Activated CD8-positive, alpha-beta T cell treated with anti-CD3 and anti-CD28 coated beads, Interleukin-2, amount 10 ng/mL, durations not matched to agents 7 days and 5 days (primary cell): ENCODE measurements at places on chromosomes 6 and 20. TPM values are rescaled to one million over a fixed set of nuclear protein-coding genes. Genes with fewer than 3 reads are reported as not detected.
A peak's percentile ranks its signal among the peaks of the same experiment; 100 is the strongest.

- H3K36me3 ChIP-seq, result no peaks in the 10 kb centered on the region
- no peak overlapping the region for H3K4me3 ChIP-seq
- H3K27me3 ChIP-seq, result no peaks in the 10 kb centered on the region
- DNase-seq, result no peak
Observed at GRCh38 chr6:123127807-123128206, 131.8 kb downstream of the CLVS2 start.

DNA sequence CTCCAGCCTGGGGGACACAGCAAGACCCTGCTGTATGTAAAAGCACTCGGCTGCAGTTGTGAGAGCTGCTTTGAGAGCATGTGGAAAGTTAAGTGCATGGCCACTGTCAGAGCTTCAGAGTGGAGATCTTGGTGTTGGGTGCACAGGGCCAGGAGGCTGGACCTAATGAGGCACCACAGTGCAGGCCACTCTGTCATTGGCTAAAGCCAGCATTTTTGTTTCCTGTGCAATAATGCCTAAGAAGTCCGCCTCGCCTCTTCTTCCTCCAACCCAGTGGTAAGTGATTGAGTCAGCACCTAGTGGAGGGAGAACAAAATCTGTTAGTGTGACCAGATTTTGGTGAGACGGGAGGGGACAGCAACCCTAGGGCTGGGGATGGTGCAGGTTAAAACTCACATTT lies 60.6 kb downstream of the SSR1 start:
- no peak overlapping the region for H3K27ac ChIP-seq
- no peaks in the 10 kb centered on the region for H3K4me1 ChIP-seq
- no peak for DNase-seq
- no peaks in the 10 kb centered on the region for H3K27me3 ChIP-seq
- peaks cover 13% of the 10 kb centered on the region for H3K36me3 ChIP-seq

Gene ECT2L
- not detected for total RNA-seq

DNA sequence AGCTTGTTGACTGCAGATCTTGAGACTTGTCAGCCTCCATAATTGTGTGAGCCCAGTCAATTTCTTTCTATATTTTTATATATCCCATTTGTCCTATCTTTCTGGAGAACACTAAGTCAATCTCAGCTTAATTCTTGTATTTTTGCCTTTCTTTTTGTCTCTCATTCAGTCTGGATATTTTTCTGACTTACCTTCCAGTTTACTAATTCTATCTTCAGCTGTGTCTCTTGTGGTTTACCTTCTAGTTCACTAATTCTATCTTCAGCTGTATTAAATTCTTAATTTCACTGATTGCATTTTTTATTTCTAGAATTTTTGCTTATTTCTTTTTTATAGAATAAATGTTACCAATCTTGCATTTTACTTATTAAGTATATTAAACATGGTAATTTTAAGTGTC lies 17.8 kb upstream of the RFX6 start:
- H3K27ac ChIP-seq, result no peak overlapping the region
- no peaks in the 10 kb centered on the region for H3K4me1 ChIP-seq
- H3K27me3 ChIP-seq, result no peaks in the 10 kb centered on the region
- DNase-seq, result no peak
- no peak overlapping the region for H3K4me3 ChIP-seq

GRCh38 chr20:54051068-54051467 lies 19.3 kb downstream of the BCAS1 start:
- DNase-seq, result no peak
- peaks cover 10% of the 10 kb centered on the region for H3K27me3 ChIP-seq
- H3K36me3 ChIP-seq, result no peaks in the 10 kb centered on the region
- H3K4me1 ChIP-seq, result peaks cover 11% of the 10 kb centered on the region

DNA sequence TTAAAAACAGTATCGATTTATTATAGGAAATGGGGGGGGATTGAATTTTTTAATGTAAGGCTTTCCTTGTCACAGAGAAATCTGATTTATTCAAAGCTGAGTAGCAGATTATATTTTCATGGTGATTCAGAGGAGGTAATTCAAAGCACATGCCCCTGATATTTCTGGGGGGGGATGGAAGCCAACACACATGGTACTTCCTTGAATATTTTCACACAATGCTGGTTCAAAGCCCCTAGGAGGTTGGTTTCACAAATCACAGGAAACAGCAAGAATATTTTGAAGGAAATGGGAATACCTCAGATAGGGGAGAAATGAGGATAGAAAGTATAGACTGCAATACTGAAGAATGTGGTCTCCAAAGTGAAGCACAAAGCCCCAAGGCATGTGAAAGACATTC lies 98.8 kb downstream of the RTN4IP1 start:
- no peaks in the 10 kb centered on the region for H3K27me3 ChIP-seq
- H3K27ac ChIP-seq, result no peak overlapping the region
- DNase-seq, result no peak
- H3K4me3 ChIP-seq, result no peak overlapping the region
- H3K4me1 ChIP-seq, result peaks cover 56% of the 10 kb centered on the region
- peaks cover 80% of the 10 kb centered on the region for H3K36me3 ChIP-seq

Gene BPIFA1
- total RNA-seq, result not detected

DNA sequence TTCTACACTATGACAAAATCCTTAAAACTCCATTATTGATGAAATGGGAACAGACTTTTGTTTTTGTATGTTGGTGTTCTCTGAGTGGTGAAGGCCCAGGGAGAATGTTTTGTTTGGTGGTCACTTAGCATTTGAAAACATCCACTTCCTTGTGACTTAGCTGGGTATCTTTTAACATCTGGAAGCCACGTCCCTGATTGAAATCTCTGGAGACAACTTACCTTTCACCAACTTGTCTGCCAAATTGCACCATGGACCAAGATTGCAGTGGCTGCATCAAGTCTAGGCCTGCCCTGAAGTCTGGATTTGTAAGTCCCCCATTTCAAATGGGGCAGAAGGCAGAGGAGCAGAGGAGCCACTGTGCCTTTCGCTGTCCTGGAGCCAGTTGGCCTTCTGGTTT lies 534 bp upstream of the EFCAB8 start:
- H3K4me3 ChIP-seq, result no peak overlapping the region
- H3K4me1 ChIP-seq, result peaks cover 23% of the 10 kb centered on the region
- no peaks in the 10 kb centered on the region for H3K27me3 ChIP-seq
- peaks cover 23% of the 10 kb centered on the region for H3K36me3 ChIP-seq
- no peak for DNase-seq

GRCh38 chr6:1940381-1940780 lies 305.0 kb downstream of the GMDS start:
- DNase-seq, result no peak
- H3K27ac ChIP-seq, result no peak overlapping the region
- no peak overlapping the region for H3K4me3 ChIP-seq
- H3K4me1 ChIP-seq, result no peaks in the 10 kb centered on the region

DNA sequence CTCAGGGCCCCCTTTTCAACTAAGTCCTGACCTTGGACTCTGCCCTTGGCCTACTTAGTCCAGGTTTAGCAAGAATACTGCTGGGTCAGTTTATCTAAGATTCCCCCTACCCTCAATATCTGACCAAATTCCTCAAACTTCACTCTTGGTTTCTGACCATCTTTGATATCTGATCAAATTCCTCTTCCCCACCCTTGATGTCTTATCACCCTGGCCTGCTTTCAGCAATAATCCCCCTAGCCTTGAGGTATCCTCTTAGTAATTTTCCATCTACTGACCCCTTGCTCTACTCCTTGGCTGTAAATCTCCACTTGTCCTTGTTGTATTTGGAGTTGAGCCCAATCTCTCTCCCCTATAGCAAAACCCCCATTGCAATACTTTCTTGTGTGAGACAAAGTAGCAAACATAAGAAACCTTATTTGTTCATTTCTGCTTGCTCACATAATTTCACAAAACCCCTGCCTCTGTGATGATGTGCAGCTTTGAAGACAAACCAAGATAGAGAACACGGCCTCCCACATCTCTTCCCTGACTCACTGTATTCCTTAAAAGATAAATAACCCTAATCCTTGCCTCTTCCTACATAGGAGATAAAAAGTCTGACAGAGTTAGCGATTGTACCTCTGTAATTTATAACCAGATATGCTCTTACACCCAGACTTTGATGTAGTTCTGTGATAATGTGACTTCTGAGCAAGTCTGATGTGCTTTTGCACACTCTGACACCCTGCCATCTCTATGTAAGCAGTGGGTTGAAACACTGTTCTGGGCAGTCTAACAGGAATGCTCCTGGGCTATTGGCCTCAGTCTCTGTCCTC lies 13.8 kb upstream of the IYD start:
- H3K4me3 ChIP-seq, result no peak overlapping the region
- no peaks in the 10 kb centered on the region for H3K36me3 ChIP-seq
- no peak for DNase-seq
- H3K27me3 ChIP-seq, result peaks cover 8% of the 10 kb centered on the region

GRCh38 chr6:147621961-147622360 lies 113.5 kb downstream of the SAMD5 start:
- H3K27ac ChIP-seq, result no peak overlapping the region
- H3K36me3 ChIP-seq, result no peaks in the 10 kb centered on the region
- no peaks in the 10 kb centered on the region for H3K27me3 ChIP-seq
- no peak for DNase-seq
- H3K4me3 ChIP-seq, result no peak overlapping the region
- no peaks in the 10 kb centered on the region for H3K4me1 ChIP-seq

DNA sequence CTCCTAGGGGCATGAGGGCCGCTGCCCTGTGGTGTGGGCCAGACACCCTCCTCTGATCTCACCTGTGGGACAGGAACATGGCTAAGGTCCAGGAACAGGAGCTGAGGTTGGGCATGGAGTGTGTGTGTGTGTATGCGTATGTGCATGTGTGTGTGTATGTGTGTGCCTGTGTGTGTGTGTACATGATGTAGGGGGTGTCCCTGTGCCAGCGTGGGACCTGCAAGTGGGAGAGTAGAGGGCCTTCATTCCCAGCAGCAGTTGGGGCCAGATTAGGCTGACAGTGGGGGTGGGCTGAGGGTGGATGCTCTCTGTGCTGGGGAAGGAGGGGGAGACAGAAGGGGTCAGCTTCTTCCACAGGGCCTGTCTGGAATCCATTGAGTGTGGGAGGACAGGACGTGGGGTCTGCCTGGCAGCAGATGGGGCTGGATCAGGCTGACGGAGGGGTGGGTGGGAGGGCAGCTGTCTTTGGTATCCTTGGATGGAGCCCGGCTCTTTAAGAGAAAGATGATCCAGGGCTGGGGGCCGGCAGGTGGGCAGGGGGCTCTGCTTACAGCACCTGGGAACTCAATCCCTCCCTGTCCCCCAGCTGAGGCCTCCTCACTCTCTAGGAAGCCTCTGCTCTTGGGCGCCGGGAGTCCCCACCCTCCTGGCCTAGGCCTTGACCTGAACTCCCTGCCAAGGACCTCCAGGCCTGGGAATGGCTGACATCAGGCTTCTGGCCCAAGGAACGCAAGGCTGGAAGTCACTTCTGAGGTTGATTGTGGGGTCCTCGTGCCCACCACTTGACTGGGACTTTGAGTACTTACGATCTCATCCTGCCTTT lies 44.0 kb downstream of the SPDEF start:
- DNase-seq, result no peak
- no peaks in the 10 kb centered on the region for H3K4me1 ChIP-seq
- no peak overlapping the region for H3K4me3 ChIP-seq
- H3K36me3 ChIP-seq, result no peaks in the 10 kb centered on the region
- H3K27ac ChIP-seq, result no peak overlapping the region
- H3K27me3 ChIP-seq, result peaks cover 12% of the 10 kb centered on the region

GRCh38 chr20:63625771-63626423 lies 1.0 kb downstream of the GMEB2 start:
- H3K36me3 ChIP-seq, result peaks cover 24% of the 10 kb centered on the region
- no peak for DNase-seq
- H3K27me3 ChIP-seq, result no peaks in the 10 kb centered on the region
- H3K4me3 ChIP-seq, result peak overlapping the region; percentile 74

- peaks cover 67% of the 10 kb centered on the region for H3K4me1 ChIP-seq
- no peaks in the 10 kb centered on the region for H3K27me3 ChIP-seq
- peak overlapping the region; percentile 43 for H3K27ac ChIP-seq
- DNase-seq, result no peak
- peaks cover 18% of the 10 kb centered on the region for H3K36me3 ChIP-seq
Observed at GRCh38 chr6:16688436-16688835, 72.8 kb downstream of the ATXN1 start.

- DNase-seq, result peak; percentile 96
- peak overlapping the region; percentile 74 for H3K4me3 ChIP-seq
- peaks cover 8% of the 10 kb centered on the region for H3K27me3 ChIP-seq
- H3K4me1 ChIP-seq, result peaks cover 37% of the 10 kb centered on the region
- peak overlapping the region; percentile 99 for H3K27ac ChIP-seq
Observed at GRCh38 chr6:158869826-158870648, 50.9 kb upstream of the EZR start.

Gene COL9A1
- total RNA-seq, result not detected

- H3K4me3 ChIP-seq, result peak overlapping the region; percentile 32
- no peak overlapping the region for H3K27ac ChIP-seq
- peaks cover 46% of the 10 kb centered on the region for H3K27me3 ChIP-seq
- no peaks in the 10 kb centered on the region for H3K36me3 ChIP-seq
- H3K4me1 ChIP-seq, result peaks cover 19% of the 10 kb centered on the region
Observed at GRCh38 chr20:32050851-32051556, 1.0 kb upstream of the HCK start.

DNA sequence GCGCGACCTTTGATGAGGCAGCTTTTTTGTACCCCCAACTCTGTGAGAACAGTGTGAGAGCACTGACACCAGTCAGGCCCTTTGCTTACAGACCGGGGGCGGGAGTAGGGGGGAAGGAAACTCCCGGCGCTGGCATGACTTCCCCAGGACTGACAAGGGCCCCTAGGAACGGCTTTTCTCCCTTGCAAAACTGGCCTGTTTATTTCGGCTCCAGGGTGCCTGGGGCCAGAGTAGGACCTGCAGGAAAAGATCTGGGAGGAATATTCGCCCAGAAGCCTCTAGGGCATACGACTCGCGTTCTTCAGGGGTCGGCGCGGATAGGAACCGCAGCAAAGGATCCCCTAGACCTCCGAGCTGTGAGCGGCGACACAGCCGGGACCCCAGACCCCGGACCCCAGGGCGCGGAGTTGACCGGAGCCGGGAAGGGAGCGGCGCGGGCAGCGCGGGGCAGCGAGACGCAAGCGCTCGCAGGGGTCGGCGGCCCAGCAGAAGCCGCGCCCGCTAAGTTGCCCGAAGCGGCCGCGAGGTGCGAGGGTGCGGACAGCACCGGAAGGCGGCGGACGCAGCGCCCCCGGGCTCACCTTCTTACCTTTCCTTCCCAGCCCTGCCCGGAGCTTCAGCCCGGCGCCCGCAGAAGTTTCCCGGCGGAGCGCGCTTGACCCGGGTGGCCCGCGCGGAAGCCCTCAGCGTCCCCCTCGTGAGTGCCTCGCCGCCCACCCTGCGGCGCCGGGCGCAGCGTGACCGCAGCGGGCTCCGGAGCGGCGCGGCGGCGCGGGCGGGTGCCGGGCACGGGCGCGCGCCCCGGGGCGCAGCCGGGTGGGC lies at the start of gene POPDC3:
TSS of gene POPDC3 (minus strand) at position 771 of the 822 bp plus-strand sequence. CDS start 18,105 bp downstream, outside the sequence.
- H3K27ac ChIP-seq, result no peak within 1 kb of the TSS
- peaks cover 3% of the 10 kb centered on the region for H3K4me1 ChIP-seq
- no peak for DNase-seq
- H3K27me3 ChIP-seq, result peaks cover 53% of the 10 kb centered on the region

Gene MACROD2
- 0.08 TPM for total RNA-seq

Gene GSTA1
- total RNA-seq, result not detected

Gene NKAIN4
- not detected for total RNA-seq

Gene CGA
- not detected for total RNA-seq

DNA sequence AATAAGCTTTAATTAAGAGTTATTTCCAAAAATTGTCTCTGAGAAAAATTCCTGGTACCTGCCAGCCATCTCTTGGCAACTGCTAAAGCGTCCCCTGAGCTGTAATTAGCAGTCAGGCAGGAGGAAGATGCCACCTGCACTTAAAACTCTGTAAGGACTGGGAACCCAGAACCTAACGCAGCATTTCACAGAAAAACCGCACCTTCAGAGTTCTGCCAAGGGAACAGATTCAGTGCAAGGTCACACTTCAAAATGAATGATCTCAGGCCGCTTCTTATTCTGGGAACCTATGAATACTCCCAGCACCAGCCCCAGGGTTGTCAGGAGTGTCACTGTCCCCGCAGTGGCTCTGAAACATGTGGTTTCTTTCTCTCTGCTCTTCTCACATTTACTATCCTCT lies 36.7 kb downstream of the INSM1 start:
- DNase-seq, result no peak
- H3K27me3 ChIP-seq, result no peaks in the 10 kb centered on the region
- no peak overlapping the region for H3K4me3 ChIP-seq
- no peaks in the 10 kb centered on the region for H3K4me1 ChIP-seq

Gene TTPAL
- total RNA-seq, result 18.4 TPM

Gene RFX6
- total RNA-seq, result not detected
